ENCODE measurements at places on chromosomes 4 and X. TPM values are rescaled to one million over a fixed set of nuclear protein-coding genes. Genes with fewer than 3 reads are reported as not detected.
A peak's percentile ranks its signal among the peaks of the same experiment; 100 is the strongest.

The PCSK1N gene
- not detected for total RNA-seq

The MXRA5 gene
- not detected for total RNA-seq

The ARHGEF6 gene
- 0.08 TPM for total RNA-seq

The RTL9 gene
- total RNA-seq: 0.79 TPM

The AMOT gene
- 88.0 TPM for total RNA-seq

The HUWE1 gene
- total RNA-seq: 536 TPM

The DAPP1 gene
- total RNA-seq: 9.6 TPM

The PITX2 gene
- 0.48 TPM for total RNA-seq

The GPC3 gene
- total RNA-seq: not detected

The NUDT11 gene
- total RNA-seq: not detected

DNA sequence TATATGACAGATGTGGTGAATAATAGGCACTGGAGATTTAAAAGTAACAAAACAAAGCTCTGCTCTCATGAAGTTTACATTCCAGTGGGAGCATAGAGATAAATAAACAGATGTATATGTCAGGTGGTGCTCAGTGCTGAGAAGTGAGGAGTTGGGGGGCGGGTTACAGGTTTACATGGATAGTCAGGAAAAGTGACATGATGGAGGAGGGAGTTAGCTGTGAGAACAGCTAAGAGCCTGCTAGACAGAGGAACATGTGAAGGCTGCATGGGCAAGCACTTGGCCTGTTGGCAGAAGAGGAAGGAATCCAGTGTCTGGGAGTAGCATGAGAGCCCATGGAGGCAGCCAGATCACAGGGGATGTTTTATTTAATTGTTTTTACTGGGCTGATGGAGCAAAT is 10.2 kb upstream of the TMEM156 start:
- no peaks in the 10 kb centered on the region for H3K36me3 ChIP-seq
- H3K27ac ChIP-seq: peak overlapping the region; percentile 98
- H3K4me3 ChIP-seq: no peak overlapping the region
- H3K27me3 ChIP-seq: no peaks in the 10 kb centered on the region
- H3K4me1 ChIP-seq: peaks cover 66% of the 10 kb centered on the region

GRCh38 chr4:173440888-173441287 is 42.0 kb upstream of the SCRG1 start:
- no peaks in the 10 kb centered on the region for H3K4me1 ChIP-seq
- DNase-seq: no peak
- no peak overlapping the region for H3K4me3 ChIP-seq
- H3K36me3 ChIP-seq: no peaks in the 10 kb centered on the region

DNA sequence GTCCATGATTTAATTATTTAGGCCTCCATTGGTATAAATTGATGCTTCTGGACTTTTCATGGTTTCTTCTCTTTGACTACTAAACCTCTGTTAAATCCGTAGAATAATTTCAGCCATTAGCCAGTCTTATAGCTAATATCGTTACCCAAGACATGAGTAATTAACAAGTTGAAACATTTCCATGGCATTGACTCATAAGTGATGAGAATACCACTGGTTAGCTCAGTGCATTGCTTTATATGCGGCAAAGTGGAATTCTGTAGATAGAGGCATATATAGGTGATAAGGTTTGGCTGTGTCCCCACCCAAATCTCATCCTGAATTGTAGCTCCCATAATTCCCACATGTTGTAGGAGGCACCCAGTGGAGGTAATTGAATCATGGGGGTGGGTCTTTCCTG is 80.6 kb downstream of the VCX2 start:
- no peaks in the 10 kb centered on the region for H3K4me1 ChIP-seq
- H3K4me3 ChIP-seq: no peak overlapping the region
- no peak overlapping the region for H3K27ac ChIP-seq
- no peak for DNase-seq

DNA sequence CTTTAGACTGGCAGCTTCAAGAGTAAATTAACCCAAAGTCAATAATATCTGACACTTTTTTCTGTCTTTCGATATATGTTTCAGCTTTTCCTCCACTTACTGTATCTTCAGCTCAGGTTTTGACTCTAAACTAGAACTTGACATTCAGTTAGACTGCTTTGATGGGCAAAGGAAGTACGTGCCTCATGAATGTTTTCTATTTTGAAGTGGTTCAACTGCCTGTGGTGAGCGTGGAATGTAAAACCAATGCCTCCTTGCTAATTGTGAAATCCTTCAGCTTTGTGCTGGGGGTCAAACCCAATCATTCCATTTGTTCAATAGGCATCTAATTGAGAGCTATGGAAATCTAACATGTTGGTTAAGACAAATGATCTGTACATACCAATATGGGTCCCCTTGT is 857.0 kb upstream of the HTR2C start:
- DNase-seq: no peak
- H3K4me1 ChIP-seq: no peaks in the 10 kb centered on the region
- no peak overlapping the region for H3K4me3 ChIP-seq
- H3K27ac ChIP-seq: no peak overlapping the region

DNA sequence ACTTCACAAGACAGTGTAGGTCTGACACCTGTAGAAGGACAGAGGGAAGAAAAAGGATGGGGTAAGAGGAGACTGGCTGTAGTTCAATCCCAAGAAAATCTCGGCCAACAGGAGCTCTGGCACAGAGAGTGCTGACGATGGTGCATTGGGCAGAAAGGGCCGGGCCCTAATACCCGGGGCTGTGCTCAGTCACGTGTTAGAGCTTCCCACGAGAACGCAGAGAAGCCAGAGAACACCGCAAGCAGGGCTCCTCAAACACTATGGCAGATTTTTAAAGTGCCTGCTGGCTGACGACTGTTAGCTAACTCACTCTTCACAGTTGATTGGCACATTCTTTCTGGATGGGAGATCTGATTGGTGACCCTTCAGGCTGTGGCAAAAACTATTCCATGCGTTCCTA is 35.5 kb downstream of the EREG start:
- DNase-seq: no peak
- no peaks in the 10 kb centered on the region for H3K27me3 ChIP-seq
- no peak overlapping the region for H3K27ac ChIP-seq
- H3K4me1 ChIP-seq: no peaks in the 10 kb centered on the region
- H3K4me3 ChIP-seq: no peak overlapping the region

DNA sequence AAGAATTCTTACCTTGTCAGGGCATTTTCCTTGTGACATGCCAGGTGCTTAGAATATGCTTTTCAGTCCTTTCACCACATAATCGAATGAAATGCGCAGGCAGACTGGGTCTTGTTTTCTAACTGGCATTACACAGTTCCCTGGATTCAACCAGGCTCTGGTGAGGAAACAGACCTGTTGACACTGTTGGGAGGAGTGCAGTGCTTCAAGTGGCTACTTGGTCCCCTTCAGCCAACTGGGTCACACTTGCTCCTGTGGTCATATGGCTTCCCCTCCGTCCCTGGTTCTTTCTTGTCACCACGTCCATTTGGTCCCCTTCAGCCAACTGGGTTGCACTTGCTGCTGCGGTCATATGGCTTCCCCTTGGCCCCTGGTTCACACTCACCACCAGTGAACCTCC is 9.7 kb downstream of the SMIM20 start:
- DNase-seq: no peak
- H3K27ac ChIP-seq: no peak overlapping the region
- H3K4me1 ChIP-seq: peaks cover 12% of the 10 kb centered on the region
- no peak overlapping the region for H3K4me3 ChIP-seq

DNA sequence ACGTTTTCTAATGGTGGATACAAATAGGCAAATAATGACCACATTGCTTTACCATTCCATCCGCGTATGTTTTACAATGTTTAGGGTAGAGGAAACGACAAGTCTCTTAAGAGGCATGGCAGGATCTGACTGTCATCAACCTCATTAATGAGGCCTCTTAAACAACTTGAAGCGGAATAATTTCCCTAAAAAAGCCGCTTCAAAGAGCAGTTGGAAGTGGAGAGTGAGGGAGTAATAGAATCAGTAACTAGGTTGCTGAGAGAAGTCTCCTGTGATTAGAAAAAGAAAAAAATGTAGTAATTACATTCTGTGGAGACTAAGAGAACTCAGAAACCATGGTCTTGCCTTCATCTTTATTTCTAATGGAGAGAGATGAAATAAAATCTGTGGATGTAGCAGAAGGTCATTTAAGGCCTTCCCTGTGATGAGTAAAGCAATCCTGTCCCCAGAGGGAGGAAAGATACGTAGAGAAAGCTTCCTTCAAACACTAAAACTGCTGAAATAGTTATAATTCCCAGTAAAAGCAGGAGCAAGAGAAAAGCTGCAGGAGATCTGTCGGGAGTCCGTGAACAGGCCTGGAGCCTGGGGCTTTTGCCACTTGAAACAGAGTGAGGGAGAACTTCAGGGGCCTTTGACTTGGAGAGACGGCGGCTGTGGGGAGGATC is 11.1 kb upstream of the SEPSECS start:
- no peak overlapping the region for H3K27ac ChIP-seq
- no peak for DNase-seq
- no peaks in the 10 kb centered on the region for H3K27me3 ChIP-seq
- no peaks in the 10 kb centered on the region for H3K36me3 ChIP-seq

DNA sequence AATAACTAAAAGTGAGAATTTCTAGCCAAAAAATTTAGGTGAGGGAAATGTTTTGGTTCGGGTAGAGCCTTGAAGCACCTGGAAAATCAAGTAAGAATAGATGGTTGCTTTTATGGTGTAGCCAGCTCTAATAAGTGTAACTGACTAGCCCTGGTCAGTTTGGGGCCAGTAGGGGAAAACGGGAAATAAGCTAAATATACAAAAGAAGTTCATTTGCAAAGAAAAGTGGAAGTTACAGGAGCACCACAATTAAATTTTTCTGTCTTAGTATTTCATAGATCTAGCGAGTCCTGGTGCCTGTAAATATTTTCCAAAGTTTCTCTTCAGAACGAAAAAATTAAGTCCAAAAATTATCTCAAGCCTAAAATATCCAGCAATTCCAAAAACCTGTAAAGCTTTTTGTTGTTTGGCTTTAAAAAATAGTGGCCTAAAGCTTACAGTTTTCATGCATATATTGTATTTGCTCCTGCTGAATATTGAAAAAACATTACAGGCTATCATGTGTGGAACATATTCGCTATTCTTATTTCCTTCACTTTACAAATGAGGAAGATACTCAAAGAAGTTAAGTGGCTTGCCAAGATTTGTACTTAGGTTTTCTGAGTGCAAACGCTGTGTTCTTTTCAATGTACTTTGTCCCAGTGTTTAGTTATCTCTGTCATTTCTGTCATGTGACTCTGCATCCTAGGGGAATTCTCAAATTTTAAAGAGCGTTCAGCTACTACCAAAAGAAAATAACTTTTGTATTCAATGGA is 7.3 kb upstream of the PTPN13 start:
- H3K27me3 ChIP-seq: no peaks in the 10 kb centered on the region
- no peaks in the 10 kb centered on the region for H3K36me3 ChIP-seq
- no peak overlapping the region for H3K27ac ChIP-seq
- no peak for DNase-seq
- peaks cover 5% of the 10 kb centered on the region for H3K4me1 ChIP-seq

- no peaks in the 10 kb centered on the region for H3K36me3 ChIP-seq
- no peak for DNase-seq
- peaks cover 18% of the 10 kb centered on the region for H3K4me1 ChIP-seq
- no peaks in the 10 kb centered on the region for H3K27me3 ChIP-seq
Observed at GRCh38 chrX:17380221-17380620, 5.2 kb downstream of the NHS start.

GRCh38 chr4:137647375-137647774 is 115.1 kb upstream of the PCDH18 start:
- H3K4me3 ChIP-seq: no peak overlapping the region
- no peaks in the 10 kb centered on the region for H3K27me3 ChIP-seq
- H3K27ac ChIP-seq: no peak overlapping the region
- no peaks in the 10 kb centered on the region for H3K4me1 ChIP-seq

Data from PC-9 (cell line).